ENCODE measurements at places on chromosomes 16 and 17.

- peak; percentile 57 for DNase-seq
Measured at GRCh38 chr16:30473231-30474073, 910 bp downstream of the ITGAL start.

DNA sequence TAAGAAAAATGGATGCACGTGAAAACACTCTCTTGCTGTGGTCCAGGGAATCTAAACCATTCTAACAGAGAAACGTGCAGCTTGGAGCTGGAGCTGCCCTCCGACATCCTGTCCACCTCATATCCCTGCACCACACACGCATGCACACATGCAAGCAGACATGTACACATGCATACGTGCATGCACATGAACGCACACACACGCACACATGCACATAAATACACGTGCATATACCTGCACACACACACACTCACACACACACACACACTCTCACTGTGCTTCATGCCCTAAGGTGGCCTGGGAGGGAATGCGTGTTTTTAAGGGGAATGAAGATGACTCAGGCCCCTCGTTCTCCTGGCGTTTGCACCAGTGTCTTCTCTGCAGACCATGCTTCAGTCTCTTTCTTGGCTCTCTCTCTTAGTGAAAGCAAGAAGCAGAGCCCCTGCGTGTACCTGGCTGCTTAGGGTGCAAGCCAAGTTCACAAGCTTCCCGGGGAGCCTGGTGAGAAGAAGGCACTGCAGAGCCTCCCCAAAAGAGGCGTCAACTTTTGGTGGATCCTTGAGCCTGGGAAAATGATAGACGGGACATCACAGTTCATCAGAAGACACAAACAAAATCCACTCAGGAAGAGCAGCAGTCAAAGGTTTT, 72.8 kb downstream of the GOSR1 start:
- DNase-seq = no peak

DNA sequence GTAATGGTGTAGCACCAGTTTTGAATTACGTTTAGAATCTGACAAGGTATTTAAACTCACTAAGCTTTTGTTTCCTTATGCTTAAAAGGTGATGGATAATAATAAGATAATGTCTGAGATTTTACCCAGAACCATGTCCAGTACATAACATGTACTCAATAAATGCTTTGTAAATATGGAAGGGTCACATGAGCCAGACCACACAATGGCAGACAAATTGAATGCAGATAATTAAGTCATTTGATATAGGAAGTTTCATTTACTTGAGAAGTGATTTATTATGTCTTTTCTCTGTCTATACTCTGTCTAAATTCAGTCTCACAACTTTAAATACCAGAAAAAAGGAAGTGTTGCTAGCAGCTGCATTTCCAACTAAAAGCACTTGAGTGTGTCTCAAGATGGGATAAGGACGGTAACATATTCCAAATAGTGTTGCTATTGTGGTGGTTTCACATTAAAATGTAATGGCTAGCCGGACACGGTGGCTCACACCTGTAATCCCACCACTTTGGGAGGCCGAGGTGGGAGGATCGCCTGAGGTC, 52.5 kb upstream of the DHX40 start:
- DNase-seq = no peak

GRCh38 chr16:14600164-14600563, 29.9 kb downstream of the PARN start:
- no peak for DNase-seq

- no peak for DNase-seq
Measured at GRCh38 chr16:70429888-70430666, 8.8 kb downstream of the ST3GAL2 start.

- DNase-seq = no peak
Measured at GRCh38 chr17:41610965-41611640, 1.5 kb downstream of the KRT16 start.

- DNase-seq = no peak
Measured at GRCh38 chr16:55832773-55833691, at the start of gene CES1. Gene CES1 (minus strand): TSS chr16:55833096. CDS start chr16:55833055, 41 bp downstream.

- DNase-seq = no peak
Measured at GRCh38 chr16:14658063-14658462, 25.3 kb downstream of the BFAR start.

- DNase-seq = no peak
Measured at GRCh38 chr17:64084086-64084939, 45.6 kb downstream of the ERN1 start.

DNA sequence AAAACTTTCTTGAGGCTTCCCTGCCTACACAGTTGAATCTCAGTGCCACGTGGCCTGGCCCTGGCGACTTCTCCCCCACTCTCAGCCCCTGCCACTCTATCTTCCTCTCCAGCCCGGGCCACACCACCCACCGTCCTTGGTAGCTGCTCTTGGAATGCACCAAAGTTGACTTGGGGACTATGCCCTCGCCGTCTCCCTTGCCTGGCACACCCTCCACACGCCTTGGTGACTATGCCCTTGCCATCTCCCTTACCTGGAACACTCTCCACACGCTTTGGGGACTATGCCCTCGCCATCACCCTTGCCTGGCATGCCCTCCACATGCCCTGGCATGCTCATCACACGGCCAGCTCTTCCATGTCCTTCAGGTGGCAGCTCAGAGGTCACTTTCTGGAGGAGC, 15.5 kb upstream of the TVP23A start:
- no peak for DNase-seq

- DNase-seq = no peak
Measured at GRCh38 chr17:76700617-76701470, 9.9 kb downstream of the MXRA7 start.

DNA sequence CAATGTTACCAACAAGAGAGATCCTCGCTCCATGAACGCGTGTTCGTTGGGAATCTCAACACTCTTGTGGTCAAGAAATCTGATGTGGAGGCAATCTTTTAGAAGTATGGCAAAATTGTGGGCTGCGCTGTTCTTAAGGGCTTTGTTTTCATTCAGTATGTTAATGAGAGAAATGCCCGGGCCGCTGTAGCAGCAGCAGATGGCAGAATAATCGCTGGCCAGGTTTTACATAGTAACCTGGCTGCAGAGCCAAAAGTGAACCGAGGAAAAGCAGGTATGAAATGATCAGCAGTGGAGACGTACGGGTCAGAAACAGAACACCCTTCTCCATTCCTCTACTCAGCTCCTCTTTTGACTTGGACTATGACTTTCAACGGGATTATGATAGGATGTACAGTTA, 13.3 kb downstream of the SOCS1 start:
- no peak for DNase-seq

DNA sequence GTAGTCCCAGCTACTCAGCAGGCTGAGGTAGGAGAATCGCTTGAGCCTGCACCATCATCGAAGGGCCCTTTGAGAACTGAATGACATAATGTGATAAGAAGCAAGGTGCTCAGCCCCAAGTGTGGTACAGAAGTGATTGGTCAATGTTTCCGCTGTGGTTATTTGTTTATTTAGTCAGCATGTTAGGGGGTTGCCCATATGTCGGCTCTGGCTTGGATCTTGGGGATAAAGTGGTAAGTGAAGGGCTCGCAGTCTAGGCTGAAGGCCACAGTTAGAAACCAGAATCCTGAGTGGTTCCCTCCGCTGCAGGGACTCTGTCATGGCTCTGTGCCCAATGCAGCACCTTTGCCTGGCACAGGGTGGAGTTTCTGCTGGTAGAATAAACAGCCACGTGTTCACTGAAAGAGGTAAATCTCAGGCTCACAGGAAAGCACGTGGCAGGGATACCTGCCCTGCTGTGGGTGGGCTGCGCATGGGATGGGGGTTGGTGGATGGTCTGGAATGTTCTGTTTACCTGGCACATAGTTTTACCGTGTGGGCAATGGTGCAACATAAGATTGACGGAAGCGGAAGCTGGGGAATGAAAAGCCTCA, 35.4 kb downstream of the SYT17 start:
- DNase-seq = no peak

GRCh38 chr17:46159686-46160085, 33.5 kb downstream of the KANSL1 start:
- DNase-seq = no peak

DNA sequence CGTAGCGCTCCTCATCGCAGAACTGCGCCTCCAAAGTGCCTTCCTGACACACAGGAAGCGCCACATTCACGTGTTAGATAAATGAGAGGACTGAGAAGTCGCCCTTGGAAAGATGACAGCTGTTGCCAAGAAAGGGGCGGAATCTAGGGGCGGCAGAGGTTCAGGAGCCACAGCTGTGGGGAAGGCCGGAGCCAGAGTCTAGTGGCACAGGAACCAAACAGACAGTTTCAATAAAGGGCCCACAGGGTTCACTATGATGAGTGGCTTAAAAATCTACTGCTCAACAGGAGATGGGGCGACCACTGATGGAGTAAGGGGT, 4.7 kb downstream of the FLCN start:
- DNase-seq = no peak

DNA sequence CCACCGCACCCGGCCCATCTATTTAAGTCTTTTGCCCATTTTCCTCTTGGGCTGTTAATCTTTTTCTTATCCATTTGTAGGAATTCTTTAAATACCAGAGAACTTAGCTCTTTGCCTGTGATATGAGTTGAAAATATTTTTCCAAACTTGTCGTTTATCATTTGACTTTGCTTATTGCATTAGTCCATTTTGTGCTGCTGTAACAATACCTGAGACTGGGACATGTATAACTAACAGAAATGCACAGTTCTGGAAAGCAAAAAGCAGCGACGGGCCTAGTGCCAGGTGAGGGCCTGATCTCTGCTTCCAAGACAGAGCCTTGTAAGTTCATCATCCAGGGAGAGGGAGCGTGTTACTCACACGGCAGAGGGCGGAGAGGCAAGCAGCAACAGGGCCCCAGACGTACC, 25.6 kb upstream of the BHLHA9 start:
- DNase-seq = no peak

DNA sequence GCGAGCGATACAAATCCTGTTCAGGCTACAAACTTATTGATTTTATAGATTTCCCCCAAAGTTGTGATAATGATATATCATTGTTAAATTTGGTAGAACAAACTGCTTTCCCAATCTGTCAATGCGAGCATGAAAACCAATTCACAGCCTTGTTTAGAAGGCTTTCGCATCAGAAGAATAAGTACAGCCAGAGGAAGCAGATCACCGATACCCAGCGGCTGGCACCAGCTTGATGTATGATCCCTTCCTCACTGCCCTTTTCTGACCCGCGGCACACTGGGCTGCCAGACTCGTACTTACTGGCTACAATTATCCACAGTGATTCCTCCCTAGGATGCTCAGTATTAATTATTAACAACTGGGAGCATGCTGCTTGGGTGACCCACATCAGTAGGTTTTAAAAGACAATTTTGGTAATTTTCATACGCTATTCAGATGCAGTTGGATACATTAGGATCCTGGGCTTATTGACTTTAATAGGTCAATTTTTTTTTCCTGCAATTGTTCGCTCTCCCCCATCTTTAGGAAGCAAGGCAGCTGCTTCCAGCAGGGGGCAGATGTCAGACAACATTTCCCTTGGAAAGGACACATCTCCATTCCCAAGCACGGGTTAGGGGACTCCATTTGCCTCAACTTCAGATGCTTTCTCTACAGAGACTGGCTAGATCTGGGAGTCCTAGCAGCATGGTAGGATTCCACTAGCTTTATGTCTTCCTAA, 582.7 kb upstream of the PSMD7 start:
- no peak for DNase-seq

DNA sequence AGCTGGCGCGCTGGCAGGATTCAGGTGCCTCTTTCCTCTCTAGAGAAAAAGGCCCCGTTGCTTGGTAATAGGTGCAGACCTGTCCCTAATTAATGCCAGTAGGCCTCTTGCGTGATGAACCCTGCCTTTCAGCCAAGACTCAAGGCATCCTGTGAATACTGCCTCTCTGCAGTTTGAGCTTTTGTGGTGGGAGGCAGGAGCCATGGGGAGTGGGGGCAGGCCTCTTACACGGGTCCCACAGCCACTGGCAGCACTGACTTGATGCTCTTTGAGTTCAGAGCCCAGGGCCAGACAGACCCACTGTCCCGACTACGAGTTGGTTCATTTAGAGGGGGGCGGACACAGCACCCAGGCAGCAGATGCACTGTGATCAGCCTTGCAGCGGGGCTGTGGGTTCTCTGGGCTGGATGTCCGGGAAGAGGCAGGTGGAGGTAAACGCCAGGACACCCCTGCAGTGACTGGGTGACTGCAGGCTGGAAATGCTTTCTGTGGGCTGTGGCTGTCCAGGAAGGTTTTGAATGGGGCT, 237.0 kb downstream of the SEC14L1 start:
- DNase-seq = no peak

GRCh38 chr17:80898716-80899115, 92.9 kb upstream of the CHMP6 start:
- no peak for DNase-seq

DNA sequence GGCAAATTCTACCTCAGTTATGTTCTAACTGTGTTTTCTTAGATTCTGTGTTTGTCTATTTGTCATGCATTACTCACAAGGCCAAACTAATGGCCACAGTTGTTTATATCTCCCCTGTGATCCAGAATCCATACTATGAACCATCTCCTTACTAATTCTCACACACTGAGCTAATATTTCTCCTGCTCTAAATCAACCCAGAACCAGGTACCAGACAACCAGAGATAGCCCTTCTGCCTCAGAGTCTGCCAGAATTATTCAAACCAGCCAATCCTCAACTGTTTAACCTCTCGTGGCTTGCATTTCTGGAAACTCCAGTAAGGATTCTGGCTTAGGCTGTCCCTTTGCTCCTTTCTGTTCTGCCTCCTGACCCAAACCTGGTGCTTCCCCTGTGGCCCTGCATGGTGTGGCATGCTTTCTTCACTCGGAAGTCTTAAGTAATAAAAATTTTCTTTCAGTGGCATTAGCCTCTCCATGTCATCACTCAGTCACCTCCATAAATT, 59.4 kb downstream of the EFCAB5 start:
- no peak for DNase-seq

All from stimulated activated CD4-positive, alpha-beta T cell treated with anti-CD3 and anti-CD28 coated beads, Interleukin-4, amount 100 ng/mL, for 4 hours (primary cell).